Body of pancreas (tissue), 4 donors: ENCODE measurements at places on chromosomes 13 and 19. TPM values are rescaled to one million over a fixed set of nuclear protein-coding genes. Genes with fewer than 3 reads are reported as not detected.

ZNF497 gene
- 4.6 TPM for total RNA-seq

VSTM1 gene
- total RNA-seq: not detected

TNFSF9 gene
- total RNA-seq: 2.6 TPM

KLK14 gene
- total RNA-seq: not detected

APOC1 gene
- 5.4 TPM for total RNA-seq

PSG7 gene
- not detected for total RNA-seq

ZNF223 gene
- 4.6 TPM for total RNA-seq

KLHL1 gene
- total RNA-seq: not detected

ZNF175 gene
- total RNA-seq: 5.2 TPM

SPTBN4 gene
- 1.8 TPM for total RNA-seq

PIN1 gene
- 22.7 TPM for total RNA-seq

COX7A1 gene
- 1.6 TPM for total RNA-seq

CEACAM21 gene
- total RNA-seq: 0.52 TPM

RSPH6A gene
- not detected for total RNA-seq

NUP62 gene
- total RNA-seq: 17.9 TPM

ZNF180 gene
- 2.6 TPM for total RNA-seq

PLEKHF1 gene
- 16.5 TPM for total RNA-seq

KLF5 gene
- 17.9 TPM for total RNA-seq

ZNF792 gene
- 4.0 TPM for total RNA-seq
